ENCODE measurements at places on chromosomes 12 and 14. TPM values are rescaled to one million over a fixed set of nuclear protein-coding genes. Genes with fewer than 3 reads are reported as not detected.

MYBPC1 gene
- total RNA-seq = 0.66 TPM

DNA sequence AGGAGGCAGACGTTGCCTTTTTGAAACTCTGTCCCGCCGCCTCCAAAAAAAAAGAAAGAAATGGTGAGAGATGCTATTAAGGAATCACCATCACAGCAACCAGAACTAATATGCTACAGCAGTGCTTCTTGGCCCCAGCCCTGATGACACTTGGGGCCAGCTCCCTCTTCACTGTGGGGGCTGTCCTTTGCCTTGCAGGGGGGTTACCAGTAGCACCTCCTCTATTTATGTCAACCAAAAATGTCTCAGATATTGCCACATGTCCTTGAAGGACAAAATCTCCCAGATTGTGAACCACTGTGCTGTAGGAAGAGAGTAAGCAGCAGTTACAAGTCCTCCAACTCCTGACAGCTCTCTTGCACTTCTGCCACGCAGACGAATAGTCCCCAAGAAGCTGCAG, 76.4 kb downstream of the LRRC74A start:
- H3K27me3 ChIP-seq = no peaks in the 10 kb centered on the region
- DNase-seq = no peak

CCDC85C gene
- 10.1 TPM for total RNA-seq

DNA sequence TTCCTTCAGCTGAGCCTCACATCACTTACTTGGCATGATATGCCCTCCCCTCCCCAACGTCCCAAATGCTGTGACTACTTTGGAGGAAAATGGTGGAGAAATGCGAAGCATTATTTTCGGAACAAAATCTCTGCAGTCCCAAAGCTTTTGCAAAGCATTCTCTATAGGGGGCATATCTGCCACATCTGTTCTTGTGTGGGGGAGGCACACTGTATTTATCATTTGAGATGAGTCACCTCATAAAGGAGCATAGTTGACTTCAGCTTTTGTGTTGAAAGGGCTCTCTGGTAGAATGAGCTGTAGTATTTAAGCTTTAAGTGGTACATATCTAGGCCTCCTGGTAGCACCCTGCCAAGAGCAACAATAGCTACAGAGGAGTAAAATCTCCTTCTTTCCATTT, 447.5 kb downstream of the ADAMTS20 start:
- no peak overlapping the region for H3K27ac ChIP-seq
- DNase-seq = no peak
- no peak overlapping the region for H3K4me3 ChIP-seq
- no peaks in the 10 kb centered on the region for H3K27me3 ChIP-seq

DNA sequence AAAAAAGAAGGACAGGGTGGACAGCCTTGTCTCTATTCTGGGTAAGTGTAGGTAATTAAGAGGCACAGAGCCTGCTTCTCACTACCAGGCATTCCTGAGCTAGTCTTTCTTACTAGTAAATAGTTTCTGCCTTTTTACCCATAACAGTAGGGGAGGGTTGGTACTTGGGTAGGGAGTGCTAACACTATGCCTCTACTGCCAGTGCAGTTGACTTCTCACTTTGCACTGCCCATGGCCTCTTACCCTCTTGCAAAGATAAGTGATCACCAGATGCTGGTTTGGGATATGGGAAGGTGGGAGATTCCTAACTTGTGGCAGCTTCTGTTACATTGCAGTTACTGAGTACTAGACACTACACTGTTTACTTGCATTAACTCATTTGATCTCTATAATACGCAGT, 11.6 kb downstream of the AHSA1 start:
- no peaks in the 10 kb centered on the region for H3K27me3 ChIP-seq
- H3K27ac ChIP-seq = no peak overlapping the region
- no peaks in the 10 kb centered on the region for H3K4me1 ChIP-seq
- H3K36me3 ChIP-seq = peaks cover 23% of the 10 kb centered on the region
- no peak overlapping the region for H3K4me3 ChIP-seq

DNA sequence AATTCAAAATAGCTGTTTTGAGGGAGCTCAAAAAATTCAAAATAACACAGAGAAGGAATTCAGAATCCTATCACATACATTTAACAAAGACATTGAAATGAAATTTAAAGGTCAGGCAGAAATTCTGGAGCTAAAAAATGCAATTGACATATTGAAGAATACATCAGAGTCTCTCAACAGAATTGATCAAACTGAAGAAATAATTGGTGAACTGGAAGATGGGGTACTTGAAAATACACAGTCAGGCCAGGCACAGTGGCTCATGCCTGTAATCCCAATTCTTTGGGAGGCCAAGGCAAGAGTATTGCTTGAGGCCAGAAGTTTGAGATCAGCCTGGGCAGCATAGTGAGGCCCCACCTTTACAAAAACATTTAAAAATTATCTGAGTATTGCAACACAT, 34.1 kb upstream of the DHRS7 start:
- peaks cover 7% of the 10 kb centered on the region for H3K4me1 ChIP-seq
- no peaks in the 10 kb centered on the region for H3K27me3 ChIP-seq

ITGB7 gene
- total RNA-seq = 2.3 TPM

GRCh38 chr14:26965490-26965889, 367.7 kb upstream of the NOVA1 start:
- H3K36me3 ChIP-seq = no peaks in the 10 kb centered on the region
- no peak overlapping the region for H3K27ac ChIP-seq
- H3K4me3 ChIP-seq = no peak overlapping the region
- DNase-seq = no peak
- H3K4me1 ChIP-seq = no peaks in the 10 kb centered on the region
- H3K27me3 ChIP-seq = no peaks in the 10 kb centered on the region

- no peaks in the 10 kb centered on the region for H3K36me3 ChIP-seq
- no peak overlapping the region for H3K27ac ChIP-seq
- H3K4me3 ChIP-seq = no peak overlapping the region
- H3K27me3 ChIP-seq = no peaks in the 10 kb centered on the region
These were observed 33.9 kb upstream of the CDK17 start for GRCh38 chr12:96434107-96434506.

GRCh38 chr12:42475106-42475505, 114.4 kb downstream of the PRICKLE1 start:
- peaks cover 3% of the 10 kb centered on the region for H3K4me1 ChIP-seq
- H3K27me3 ChIP-seq = no peaks in the 10 kb centered on the region
- H3K27ac ChIP-seq = no peak overlapping the region
- DNase-seq = no peak
- H3K4me3 ChIP-seq = no peak overlapping the region
- no peaks in the 10 kb centered on the region for H3K36me3 ChIP-seq

HOXC4 gene
- total RNA-seq = not detected

MYF6 gene
- total RNA-seq = not detected

BAG5 gene
- 11.9 TPM for total RNA-seq

KRT80 gene
- total RNA-seq = 11.9 TPM

DNA sequence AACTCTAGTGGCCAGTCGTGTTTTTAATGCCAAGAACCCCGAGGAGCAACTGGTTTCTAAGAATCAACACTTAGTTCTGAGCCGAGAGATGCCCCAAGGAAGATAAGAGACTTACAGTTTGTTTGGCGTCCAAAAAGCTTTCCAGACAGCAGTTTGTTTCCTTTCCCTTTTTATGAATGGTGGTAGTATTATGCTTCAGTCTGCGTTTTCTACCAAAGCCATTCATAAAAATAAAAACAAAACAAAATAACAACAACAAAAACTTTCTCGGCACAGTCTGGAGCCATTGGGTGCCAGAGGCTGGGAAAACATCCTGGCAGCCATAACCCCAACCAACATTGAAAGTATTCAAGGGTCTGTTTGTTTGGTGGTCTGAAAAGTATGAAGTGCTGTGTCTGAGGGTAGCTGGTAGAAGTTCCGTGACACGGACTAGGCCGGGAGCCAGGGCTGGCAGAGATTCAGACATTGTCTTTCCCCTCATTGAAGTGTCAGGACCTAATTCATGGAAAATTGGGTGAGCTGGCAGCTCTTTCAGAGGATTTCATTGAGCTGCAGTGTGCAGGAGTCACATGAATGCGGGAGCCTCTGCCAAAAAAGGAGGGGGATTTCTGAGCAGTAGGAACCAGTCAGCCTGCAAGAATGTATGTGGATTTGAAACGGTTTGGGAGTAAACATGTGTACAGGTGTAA, 124.2 kb downstream of the HMGA2 start:
- DNase-seq = peak; percentile 68
- no peaks in the 10 kb centered on the region for H3K36me3 ChIP-seq
- no peaks in the 10 kb centered on the region for H3K27me3 ChIP-seq
- no peak overlapping the region for H3K4me3 ChIP-seq
- no peaks in the 10 kb centered on the region for H3K4me1 ChIP-seq

CCDC177 gene
- not detected for total RNA-seq

- no peak for DNase-seq
- no peaks in the 10 kb centered on the region for H3K27me3 ChIP-seq
- H3K4me1 ChIP-seq = peaks cover 13% of the 10 kb centered on the region
- H3K36me3 ChIP-seq = no peaks in the 10 kb centered on the region
- H3K4me3 ChIP-seq = no peak overlapping the region
- no peak overlapping the region for H3K27ac ChIP-seq
These were observed 1.3 kb downstream of the MRPS35 start for GRCh38 chr12:27711967-27712366.

DNA sequence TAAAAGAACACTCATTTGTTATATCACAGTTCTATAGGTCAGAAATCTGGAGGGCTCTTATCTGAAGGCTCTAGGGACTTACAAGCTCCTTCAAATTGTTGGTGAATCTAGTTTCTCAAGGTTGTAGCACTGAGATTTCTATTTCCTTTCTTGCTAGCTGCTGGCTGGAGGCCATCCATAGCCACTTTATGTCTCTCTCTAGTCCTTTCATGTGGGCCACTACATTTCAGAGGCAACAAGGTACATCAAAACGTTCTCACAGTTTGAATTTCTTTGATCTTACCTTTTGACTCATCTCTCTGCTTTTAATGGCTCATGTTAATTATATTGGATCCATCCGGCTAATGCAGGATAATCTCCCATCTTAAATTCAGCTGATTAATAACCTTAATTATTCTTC, 286.8 kb downstream of the DIO2 start:
- no peak overlapping the region for H3K4me3 ChIP-seq
- no peak for DNase-seq
- no peaks in the 10 kb centered on the region for H3K27me3 ChIP-seq
- no peaks in the 10 kb centered on the region for H3K36me3 ChIP-seq
- no peaks in the 10 kb centered on the region for H3K4me1 ChIP-seq
- no peak overlapping the region for H3K27ac ChIP-seq

GRCh38 chr12:24838531-24838950, 110.4 kb downstream of the BCAT1 start:
- no peaks in the 10 kb centered on the region for H3K36me3 ChIP-seq
- DNase-seq = no peak
- H3K4me3 ChIP-seq = no peak overlapping the region
- H3K4me1 ChIP-seq = peaks cover 4% of the 10 kb centered on the region
- no peaks in the 10 kb centered on the region for H3K27me3 ChIP-seq

DNA sequence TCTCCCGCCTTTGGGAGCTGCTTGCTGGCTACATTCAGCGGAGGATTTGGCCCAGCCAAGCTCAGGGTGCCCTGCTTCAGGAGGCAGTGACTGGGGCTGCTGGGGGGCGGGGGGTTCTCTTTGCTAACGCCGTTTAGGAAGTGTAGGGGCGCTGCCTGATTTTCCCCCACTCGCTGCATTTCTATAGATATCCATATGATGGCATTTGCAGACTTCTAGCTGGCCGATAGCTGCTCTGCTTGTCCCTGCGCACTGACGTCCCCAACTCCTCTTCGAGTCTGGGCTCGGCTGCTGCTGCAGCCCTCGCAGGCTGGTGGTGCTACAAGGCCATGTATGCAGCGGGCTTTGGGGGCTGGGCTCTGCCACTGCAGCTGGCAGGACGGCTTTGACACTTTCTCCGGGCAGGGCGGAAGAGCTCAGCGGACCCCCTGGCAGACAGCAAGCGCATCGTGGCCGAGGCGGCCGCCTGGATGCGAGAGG, 3.1 kb downstream of the LRFN5 start:
- H3K27ac ChIP-seq = no peak overlapping the region
- peaks cover 42% of the 10 kb centered on the region for H3K4me1 ChIP-seq
- H3K4me3 ChIP-seq = no peak overlapping the region
- no peaks in the 10 kb centered on the region for H3K36me3 ChIP-seq
- H3K27me3 ChIP-seq = no peaks in the 10 kb centered on the region
- no peak for DNase-seq

GRCh38 chr12:61810486-61810885, 449.7 kb upstream of the USP15 start:
- H3K4me3 ChIP-seq = no peak overlapping the region
- DNase-seq = no peak
- H3K27me3 ChIP-seq = no peaks in the 10 kb centered on the region

PZP gene
- not detected for total RNA-seq

BMP4 gene
- total RNA-seq = 8.3 TPM

TEX22 gene
- not detected for total RNA-seq

- H3K4me3 ChIP-seq = no peak overlapping the region
- DNase-seq = no peak
- H3K36me3 ChIP-seq = no peaks in the 10 kb centered on the region
- H3K4me1 ChIP-seq = no peaks in the 10 kb centered on the region
These were observed 404.5 kb downstream of the LRFN5 start for GRCh38 chr14:42011221-42011620.

GRCh38 chr12:111197376-111197944, 171.4 kb downstream of the PHETA1 start:
- no peak for DNase-seq
- no peak overlapping the region for H3K27ac ChIP-seq
- H3K36me3 ChIP-seq = no peaks in the 10 kb centered on the region
- H3K4me1 ChIP-seq = no peaks in the 10 kb centered on the region
- peaks cover 3% of the 10 kb centered on the region for H3K27me3 ChIP-seq
- H3K4me3 ChIP-seq = no peak overlapping the region

OR4K1 gene
- total RNA-seq = not detected

DNA sequence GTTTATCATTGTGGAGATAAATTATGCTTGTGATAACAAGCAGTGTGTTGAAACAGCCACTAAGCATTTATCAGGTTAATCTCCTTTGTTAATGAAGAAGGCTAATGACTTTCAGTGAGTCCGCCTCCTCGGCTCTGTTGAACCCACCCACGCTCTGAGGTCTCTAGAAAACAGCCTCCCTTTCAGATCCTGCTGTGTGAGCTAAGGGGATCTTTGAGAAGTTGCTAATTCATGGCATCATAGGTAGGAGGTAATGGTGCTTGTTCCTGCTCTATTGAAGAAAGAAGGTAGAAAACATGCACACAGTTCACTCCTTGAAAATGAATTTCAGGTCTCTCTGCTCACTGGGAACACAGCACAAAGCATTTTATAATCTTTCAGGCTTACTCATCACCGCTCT, 483.9 kb downstream of the AACS start:
- no peaks in the 10 kb centered on the region for H3K36me3 ChIP-seq
- no peaks in the 10 kb centered on the region for H3K27me3 ChIP-seq
- DNase-seq = no peak
- no peaks in the 10 kb centered on the region for H3K4me1 ChIP-seq
- no peak overlapping the region for H3K27ac ChIP-seq

- no peaks in the 10 kb centered on the region for H3K4me1 ChIP-seq
- no peak overlapping the region for H3K4me3 ChIP-seq
- H3K27me3 ChIP-seq = no peaks in the 10 kb centered on the region
- H3K36me3 ChIP-seq = no peaks in the 10 kb centered on the region
These were observed 52.8 kb upstream of the EGLN3 start for GRCh38 chr14:34003691-34004090.

- no peaks in the 10 kb centered on the region for H3K36me3 ChIP-seq
- peak overlapping the region; percentile 94 for H3K4me3 ChIP-seq
- DNase-seq = peak; percentile 34
These were observed 762 bp downstream of the PPP2R5E start for GRCh38 chr14:63542231-63542999.

KRT71 gene
- total RNA-seq = not detected

DNA sequence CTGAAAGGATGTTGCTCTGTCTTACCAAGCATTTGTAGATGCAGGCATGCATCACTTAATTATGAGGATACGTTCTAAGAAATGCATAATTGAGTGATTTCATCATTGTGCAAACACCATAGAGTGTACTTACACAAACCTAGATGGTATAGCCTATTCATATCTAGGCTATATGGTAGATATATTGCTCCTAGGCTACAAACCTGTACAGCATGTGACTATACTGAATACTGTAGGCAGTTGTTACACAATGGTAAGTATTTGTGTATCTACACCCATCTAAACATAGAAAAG, 75.9 kb downstream of the IFT81 start:
- no peak overlapping the region for H3K4me3 ChIP-seq
- H3K36me3 ChIP-seq = no peaks in the 10 kb centered on the region
- no peaks in the 10 kb centered on the region for H3K4me1 ChIP-seq
- H3K27me3 ChIP-seq = no peaks in the 10 kb centered on the region
